Amniotic epithelial cell (primary cell): ENCODE measurements at places on chromosomes 6 and 20.

GRCh38 chr6:169159331-169159730, 94.3 kb downstream of the THBS2 start:
- DNase-seq = no peak

GRCh38 chr6:41156771-41157170, 2.6 kb upstream of the TREML1 start:
- DNase-seq = no peak

DNA sequence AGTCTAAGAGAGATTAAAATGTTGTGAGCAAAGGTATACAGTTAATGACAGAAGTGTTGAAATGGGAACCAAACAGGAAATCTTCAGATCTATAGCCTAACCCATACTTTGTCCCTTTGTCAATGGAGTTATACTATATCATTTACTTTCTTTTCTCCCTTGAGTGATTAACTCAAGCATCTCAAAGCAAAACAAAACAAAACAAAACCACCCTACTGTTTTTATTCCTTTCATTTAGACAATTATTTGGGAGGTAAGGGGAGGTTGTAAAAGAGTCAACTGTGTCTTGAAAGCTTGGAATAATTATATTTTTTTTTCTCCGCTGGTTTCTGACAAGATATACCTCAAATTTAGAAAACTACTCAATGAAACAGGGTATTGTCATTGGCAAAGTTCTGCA, 139.8 kb upstream of the HMGN3 start:
- no peak for DNase-seq

GRCh38 chr6:144745439-144745838, 460.3 kb downstream of the UTRN start:
- no peak for DNase-seq

DNA sequence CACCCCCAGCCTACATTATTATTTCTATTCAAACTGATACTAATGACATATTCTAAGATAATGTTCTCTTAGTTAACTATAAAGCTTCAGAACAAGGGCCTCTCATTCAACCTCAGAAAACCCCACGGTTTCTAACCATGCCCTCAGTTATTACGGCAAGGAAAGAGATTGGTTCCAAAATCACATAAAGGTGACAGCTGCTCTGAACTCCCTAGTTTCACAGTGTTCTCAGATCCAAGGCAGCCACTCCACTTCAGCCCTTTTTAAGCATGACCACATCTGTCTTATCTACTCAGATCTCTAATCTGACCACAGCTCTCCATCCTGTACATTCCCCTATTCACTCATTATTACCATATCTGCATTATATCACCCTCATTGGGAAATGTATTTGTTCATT, 98.8 kb upstream of the CEP85L start:
- peak; percentile 84 for DNase-seq

DNA sequence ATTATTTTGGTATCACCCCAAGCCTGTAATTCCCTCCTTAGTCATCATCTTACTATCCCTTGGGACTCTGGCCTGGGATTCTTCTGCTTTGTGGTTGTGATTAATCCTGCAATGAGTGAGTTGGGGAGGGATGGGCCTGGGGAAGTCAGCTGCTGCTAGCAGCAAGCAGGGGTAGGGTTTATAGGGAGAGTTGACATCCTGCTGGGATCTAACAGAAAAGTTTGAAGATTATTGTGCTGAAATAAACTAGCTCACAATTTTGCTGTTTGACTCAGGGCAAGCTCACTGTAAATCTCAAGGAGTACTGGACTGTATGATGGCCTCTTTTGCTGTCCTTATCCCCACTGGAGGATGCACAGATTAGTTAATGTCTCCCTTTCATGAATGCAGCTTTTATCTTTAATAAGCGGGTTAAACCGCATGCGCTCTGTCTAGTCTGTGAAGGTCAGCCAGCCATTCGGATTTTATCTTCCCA, 83.4 kb downstream of the JARID2 start:
- peak; percentile 90 for DNase-seq

DNA sequence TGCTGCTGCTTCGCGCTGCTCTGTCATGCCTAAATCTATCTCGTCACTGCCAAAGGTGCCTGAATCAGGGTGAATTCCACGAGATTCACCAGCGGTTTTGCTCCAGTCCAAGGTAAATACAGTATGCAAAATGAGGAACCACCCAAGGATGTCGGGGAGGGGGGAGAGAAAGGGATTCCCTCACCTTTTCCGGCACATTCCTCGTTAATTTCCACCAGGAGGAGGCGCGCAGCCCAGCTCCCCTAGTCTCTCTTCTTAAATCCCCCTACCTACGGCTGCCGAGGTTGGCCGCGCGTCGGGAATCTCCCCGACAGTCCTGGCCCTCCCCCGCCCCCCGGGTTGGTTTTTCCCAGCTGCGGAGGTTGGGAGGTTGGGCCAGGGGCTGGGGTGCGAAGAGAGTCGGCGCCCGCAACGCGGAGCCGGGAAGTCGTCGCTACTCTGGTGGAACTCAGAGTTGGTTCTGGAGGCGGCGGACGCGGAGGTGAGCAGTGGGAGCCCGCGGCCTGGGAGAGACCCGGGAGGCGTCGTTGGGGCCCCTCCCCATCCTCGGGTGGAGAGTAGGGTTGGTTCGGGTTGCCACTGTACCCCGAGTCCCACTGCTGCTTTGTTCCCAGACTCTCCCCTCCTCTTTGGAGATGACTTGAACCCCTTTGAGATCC, at the start of gene TPBG:
Gene TPBG (plus strand): TSS at position 390 of the 659 bp plus-strand sequence. CDS start 1,145 bp downstream, outside the sequence.
- DNase-seq = peak; percentile 48

GRCh38 chr6:149809798-149810197, 54.4 kb downstream of the LRP11 start:
- no peak for DNase-seq
